CD4-positive, CD25-positive, alpha-beta regulatory T cell (primary cell): ENCODE measurements at places on chromosomes 2 and 18.

DNA sequence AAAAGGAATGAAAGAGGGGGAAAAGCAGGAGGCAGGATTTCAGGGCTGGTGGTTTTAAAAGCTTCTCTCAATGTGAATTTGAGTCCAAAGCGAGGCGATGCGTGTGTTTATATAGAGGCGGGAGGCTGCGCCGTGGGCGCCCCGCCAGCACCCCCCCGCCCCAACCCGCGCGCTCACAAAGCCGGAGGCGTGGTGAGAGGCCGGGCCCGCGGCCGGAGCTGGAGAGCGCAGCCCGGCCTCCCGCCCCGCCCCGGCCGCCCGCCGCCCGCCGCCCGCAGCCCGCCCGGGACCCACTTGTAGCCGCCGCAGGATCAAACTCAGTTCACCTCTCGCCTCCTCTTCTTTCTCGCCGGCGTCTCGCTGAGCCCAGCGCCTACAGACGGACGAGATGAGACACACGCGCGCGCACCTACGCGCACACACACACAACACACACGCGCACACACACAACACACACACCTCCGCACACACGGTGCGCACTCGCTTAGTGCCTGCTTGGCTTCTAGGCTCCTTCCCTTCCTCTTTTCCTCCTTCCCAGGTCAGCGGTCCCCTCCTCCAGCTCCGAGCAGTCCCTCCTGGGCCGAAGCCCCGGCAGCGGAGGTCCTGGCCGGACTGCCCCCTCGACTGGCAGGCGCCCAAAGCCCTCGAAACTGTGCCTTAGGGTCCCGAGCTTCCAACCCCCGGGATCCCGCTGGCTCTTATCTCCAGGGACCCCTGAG, 1.3 kb upstream of the CYP26B1 start:
- DNase-seq: peak; percentile 28

DNA sequence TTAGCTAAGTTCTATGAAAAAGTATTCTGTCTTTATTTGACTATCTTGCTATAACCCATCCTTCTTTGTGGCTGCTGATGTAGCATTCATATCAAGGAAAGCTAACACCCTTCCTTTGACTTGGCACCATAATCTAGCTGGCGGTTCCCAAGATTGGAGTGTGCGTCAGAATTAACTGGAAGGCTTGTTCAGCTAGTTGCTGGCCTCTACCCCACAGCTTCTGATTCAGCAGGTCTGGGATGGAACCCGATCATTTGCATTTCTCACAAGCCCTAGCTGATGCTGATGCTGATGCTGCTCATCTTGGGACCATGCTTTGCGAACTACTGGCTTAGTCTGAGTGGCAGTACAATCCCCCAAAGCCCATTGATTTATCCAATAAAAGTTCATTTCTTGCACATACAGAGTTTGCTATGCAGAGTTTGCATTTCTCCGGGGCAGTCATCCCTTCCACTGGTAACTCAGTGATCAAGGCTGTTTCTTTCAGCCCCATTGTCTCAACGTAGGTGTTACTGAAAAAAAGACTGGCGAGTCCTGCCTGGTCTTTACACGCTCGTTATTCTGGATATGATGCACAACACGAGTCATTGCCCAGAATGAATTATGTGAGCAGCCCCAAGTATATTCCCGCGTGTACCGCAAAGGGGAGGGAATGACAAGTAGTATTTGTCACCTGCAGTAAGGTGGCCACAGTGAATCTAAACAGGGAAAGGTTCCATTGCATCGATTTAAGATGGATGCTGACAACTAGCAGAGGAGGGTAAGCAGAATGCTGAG, 96.5 kb downstream of the ZNF532 start:
- DNase-seq: no peak

GRCh38 chr2:45797451-45798230, 146.2 kb downstream of the PRKCE start:
- no peak for DNase-seq

DNA sequence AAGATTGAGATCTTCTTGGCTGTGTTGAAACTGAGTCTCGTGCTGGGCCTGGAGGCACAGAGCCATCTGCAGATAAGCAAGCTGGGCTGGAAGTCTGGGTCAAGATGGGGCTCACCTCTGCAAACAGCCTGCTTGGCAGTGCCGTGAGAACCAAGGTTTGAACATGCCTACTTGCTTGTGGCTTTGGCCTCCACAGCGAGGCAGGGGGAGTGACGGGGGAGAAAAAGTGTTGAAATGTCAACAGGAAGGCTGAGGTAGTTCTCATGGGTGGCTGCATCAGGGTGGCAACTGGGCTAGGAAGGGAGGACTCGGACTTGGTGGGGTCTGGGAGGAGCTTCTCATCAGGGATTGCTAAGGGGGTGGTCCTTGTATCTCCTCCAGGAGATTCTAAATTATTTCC, 99.7 kb downstream of the THNSL2 start:
- no peak for DNase-seq

- no peak for DNase-seq
These were observed 26.9 kb upstream of the CCBE1 start for GRCh38 chr18:59724103-59724502.

DNA sequence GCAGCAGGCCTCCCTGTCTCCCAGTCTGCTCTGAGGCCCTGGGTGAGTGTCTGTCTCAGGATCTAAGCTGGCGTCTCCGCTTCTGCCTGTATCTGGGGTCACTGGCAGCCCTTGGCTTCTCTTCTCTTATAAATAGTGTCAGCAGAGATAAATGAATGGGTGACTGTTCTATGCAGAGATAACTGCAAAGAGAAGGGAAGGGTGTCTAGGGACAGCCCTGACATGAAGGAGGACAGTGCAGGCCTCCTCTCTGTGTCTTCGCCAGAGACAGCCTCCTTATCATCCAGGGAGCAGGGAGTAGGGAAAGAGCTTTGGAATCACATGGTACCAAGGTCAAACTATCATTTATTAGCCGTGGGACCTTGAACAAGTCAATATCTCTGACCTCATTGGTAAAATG, 28.3 kb upstream of the GMPPA start:
- DNase-seq: no peak

GRCh38 chr2:210617732-210618330, 61.4 kb downstream of the CPS1 start:
- no peak for DNase-seq

DNA sequence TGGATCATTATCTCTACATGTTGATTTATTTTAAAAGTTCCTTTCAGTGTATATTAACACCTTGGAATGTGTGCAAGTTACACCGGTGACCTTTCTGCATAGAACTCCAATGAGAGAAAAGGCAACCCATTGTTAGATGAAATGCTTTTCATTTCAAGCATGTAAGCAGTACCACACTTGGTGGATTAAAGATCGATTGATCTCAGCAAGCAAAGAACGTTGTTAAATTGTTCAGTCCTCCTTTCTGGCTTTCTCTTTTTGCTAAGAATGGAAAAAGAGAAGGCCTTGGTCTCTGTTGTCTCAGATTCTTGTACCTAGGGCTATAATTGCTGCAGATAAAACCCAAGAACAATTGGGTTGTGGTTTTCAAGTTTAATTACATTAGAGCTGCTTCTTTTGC, 843.0 kb downstream of the DPP10 start:
- no peak for DNase-seq

- DNase-seq: no peak
These were observed 703.4 kb downstream of the MBD2 start for GRCh38 chr18:53521068-53521467.

DNA sequence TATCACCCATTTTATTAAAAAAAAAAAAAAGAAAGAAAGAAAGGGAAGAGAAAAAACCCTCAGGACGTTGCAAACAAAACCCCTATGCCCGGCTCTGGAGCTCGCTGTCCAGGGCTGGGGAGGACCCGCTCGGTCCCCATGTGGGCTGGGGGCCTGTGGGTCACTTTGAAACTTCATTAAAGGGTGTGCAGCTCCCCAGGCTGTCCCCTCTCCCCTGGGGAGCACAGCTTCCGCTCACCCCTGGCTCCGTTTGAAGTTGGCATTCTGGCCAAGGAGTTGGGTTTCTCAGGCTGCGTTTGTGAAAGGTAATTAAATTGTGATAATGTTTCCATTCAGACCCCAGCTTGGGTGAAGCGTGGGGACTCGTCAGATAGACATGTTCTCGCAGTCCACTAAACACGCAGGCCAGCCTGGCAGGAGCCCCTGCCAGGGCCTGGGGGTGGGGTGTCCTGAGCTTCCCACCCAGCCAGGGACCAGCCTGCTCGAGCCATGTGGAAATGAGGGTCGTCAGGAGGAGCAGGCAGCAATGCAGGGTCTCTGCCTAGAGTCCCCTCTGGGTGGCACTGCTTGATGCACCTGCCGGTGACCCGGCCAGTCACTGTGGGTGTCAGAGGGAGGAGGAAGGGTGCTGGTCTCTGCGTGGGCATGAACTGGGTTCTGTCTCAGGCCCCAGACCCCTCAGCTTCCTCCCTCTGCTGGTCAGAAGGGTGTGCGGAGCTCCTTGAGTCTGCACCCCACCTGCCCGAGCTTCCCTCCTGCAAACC, 166.2 kb downstream of the INHBB start:
- DNase-seq: no peak
